ENCODE measurements at places on chromosomes 5 and 9. TPM values are rescaled to one million over a fixed set of nuclear protein-coding genes. Genes with fewer than 3 reads are reported as not detected.

GRCh38 chr5:158658446-158659230, 441.1 kb downstream of the EBF1 start:
- DNase-seq = no peak

Gene ERAP2
- 17.0 TPM for polyA plus RNA-seq

GRCh38 chr5:159943326-159943725, 27.0 kb downstream of the ADRA1B start:
- DNase-seq = no peak

GRCh38 chr5:6434731-6435130, 13.9 kb upstream of the UBE2QL1 start:
- no peak for DNase-seq

DNA sequence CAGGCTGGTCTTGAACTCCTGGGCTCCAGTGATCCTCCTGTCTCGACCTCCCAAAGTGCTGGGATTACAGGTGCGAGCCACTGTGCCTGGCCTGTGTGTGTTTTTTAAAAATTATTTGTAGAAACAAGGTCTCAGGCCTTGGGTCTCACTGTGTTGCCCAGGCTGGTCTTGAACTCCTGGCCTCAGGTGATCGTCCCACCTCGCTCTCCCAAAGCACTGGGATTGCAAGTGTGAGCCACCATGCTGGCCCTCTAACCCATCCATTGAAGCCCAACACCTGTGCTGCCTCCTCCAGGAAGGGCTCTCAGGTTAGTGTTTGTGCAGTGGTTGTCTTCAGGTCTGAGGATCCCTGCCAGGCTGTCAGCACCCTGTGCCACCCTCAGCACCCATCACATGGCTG, 56.6 kb downstream of the CXXC5 start:
- DNase-seq = no peak

Gene FAM174A
- 23.3 TPM for polyA plus RNA-seq

GRCh38 chr9:33250458-33250995, 10.6 kb downstream of the SPINK4 start:
- no peak for DNase-seq

Gene NRG2
- polyA plus RNA-seq = 8.9 TPM

DNA sequence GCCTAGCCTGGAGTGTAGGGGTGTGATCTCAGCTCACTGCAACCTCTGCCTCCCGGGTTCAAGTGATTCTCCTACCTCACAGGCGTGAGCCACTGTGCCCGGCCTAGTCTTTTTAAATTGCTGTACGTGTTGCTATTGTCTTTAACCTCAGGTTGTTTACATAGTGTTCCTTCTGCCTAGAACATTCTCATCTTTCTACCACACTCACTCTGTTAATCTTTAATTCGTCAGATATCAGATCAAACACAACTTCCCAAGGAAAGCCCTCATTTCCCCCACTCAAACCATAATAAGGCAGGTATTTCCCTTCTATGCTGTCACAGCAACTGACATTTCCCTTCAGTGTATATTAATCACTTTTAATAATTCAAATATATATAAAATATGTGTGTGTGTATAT, 1310.0 kb upstream of the C9orf72 start:
- DNase-seq = no peak

- DNase-seq = no peak
Measured at GRCh38 chr9:28834156-28834555, 1260.9 kb upstream of the C9orf72 start.

DNA sequence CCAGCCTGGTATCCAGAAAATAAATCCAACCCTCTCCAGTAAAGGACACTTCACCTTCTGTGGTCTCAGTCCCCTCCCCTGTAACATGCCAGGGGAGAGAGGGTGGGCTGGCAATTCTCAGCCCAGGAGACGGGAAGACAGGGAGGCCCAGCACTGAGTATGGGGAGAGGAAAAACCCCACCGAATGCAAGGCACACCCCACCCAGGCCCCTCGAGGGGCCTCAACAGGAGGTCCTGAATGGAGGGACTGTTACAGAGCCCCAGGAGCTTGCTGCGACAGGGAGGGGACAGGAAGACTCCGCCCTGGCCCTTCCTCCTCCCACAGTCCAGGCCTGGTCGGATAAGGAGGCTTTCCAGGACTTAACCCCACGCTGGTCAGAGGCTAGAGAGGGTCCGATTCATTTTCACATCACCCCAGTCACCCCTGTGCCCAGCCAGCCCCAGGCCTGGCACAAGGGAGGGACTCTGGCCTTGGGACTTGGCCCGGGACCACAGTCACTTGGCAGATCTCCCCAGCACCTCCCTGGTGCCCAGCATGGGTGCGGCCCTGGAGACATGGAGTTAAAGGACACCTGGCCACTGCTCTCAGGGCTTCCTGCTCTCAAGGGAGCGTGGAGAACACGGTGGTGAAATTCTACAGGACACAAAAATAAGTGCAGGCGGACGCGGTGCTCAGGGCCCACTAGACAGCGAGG, 44.9 kb upstream of the STXBP1 start:
- peak; percentile 78 for DNase-seq

DNA sequence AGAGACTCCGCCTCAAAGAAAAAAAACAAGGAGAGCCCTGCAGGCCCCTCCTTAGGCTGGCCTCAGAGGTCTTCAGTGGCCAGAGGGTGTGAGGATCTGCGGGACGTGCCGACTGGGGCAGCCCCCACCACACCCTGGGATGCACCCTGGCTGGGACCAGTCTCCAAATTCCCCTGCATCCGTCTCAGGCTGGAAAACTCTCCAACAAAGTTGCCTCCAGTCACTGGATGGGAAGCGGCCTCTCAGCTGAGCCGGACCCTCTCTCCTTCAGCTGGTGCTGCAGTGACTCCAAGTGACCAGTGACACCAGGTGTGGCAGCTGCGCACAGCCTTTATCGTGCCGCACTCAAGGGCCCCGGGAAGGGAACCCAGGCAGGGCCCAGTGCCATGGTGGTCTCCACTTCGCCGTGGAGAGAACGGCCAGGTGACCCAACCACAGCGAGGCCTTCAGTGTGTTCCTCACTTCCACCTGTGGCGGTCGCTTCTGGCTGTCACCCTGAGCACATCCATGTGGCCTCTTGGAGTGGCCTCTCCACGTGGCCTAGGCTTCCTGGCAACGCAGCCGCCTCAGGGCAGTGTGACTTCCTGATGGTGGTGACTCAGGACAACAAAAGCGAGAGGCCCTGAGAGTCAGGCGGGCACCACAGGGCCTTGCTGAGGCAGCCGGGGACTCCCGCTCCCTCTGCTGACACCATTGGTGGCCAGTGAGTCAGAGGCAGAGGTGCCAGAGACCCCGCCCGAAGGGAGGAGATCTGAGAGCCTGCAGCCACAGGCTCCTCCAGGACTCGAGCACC, 19.3 kb upstream of the CAMSAP1 start:
- no peak for DNase-seq

Gene FBP2
- polyA plus RNA-seq = 1.7 TPM

All from left lung (tissue), 14 donors.